Activated effector memory CD4-positive, alpha-beta T cell treated with anti-CD3 and anti-CD28 coated beads, Interleukin-2, amount 50 U/mL, for 16 hours (primary cell): ENCODE measurements at places on chromosomes 4 and X.

DNA sequence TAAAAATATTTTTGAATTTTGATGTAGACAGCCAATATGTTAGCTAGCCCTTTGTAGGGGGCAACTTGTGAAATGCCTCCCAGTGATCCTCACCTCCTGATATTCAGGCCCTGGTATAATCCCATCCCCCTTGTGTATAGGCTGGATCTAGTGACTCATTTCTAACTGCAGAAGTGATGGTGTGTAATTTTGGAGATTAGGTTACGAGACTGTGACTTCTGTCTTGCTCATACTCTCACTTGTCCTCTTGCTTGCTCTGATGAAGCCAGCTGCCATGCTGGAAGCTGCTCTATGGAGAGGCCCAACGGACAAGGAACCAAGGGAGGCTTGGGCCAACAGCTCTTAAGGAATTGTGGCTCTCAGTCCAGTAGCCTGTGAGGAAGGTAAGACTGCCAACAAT, 61.7 kb downstream of the GPR82 start:
- DNase-seq, result no peak

GRCh38 chr4:52879471-52879870, 17.4 kb downstream of the RASL11B start:
- no peak for DNase-seq

- DNase-seq, result no peak
Measured at GRCh38 chrX:100413229-100413628, 3.2 kb upstream of the PCDH19 start.

DNA sequence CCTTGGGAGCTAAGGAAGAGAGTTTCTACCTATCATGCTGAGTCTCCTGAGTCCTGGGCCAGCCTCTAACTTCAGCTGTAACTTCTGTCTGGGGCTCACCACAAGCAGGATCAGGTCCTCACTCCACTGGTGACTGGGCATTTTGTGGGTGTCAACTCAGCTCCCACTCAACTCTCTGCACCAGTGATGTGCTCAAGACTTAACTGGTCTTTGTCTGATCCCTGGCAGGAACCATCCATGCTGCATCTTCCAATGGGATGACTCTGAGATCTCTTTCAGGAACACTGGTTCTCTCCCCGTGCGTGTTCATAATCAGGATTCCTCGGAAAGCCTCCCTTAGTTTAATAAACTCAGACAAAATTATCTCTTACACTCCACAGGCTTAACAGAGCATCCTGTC, 82.3 kb downstream of the COMMD8 start:
- no peak for DNase-seq

DNA sequence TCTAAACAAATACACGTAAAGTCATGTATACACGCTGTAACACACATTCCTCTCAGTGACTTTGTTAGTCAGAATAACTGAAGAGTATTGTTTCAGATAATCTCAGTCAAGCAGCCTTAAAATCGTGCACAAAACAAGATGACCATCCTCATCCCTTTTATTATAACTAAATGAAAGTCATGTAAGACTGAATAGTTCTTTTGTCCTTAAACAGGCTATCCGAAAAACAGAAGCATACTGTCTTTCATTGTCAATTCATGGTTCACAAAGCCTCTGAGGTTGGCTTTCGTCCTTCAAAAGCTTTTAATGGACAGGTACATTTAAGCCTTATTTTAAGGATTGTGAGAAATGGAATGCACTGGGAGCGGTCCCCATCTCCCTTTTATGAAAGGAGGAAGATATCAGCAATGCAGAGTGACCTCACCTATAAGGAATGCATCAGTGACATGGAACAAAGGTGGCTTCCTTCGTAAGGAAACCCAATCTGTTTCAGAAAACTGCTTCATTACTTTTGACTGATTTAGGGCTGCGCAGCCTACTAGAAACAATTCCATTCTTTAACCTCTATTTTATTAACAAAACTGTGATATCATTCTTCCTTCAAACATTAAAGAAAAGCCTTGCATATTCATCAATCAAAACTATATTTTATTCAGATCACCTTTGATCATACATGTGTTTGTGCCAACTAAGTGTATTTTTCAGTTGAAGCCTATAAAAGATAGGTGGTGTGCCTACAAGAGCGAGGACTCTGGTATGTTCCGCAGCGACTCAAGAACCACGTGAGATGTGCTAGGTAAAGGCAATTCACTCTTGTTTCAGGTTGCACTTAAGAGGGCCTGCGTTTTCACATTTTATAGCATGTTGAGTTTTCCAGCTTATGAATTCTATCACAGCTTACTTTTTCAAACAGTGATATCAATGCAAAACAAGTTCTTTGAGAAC, 19.2 kb downstream of the SH3RF1 start:
- no peak for DNase-seq
